T-cell (primary cell): ENCODE measurements at places on chromosomes 2 and 18.

DNA sequence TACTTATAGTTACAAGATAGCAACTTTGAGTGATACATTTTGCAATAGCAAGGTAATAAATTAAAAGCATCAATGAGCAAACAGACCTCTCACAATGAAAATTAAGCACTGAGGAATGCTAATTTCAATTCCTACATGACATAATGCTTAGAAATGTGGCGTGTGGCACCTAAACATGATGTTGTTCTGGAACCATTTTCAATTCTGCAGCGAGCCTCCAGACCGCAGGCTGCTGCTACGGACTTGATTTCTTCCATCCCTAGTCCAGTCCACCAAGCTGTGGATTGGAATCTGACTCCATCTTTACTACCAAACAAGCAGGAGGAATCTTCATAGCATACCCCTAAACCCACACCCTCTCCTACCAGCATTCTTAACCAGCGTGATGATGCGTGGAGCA is 58.7 kb upstream of the ZNF397 start:
- no peak for DNase-seq

- no peak for DNase-seq
These were observed 76.0 kb downstream of the EPAS1 start for GRCh38 chr2:46373238-46373637.

- no peak for DNase-seq
These were observed 113.3 kb upstream of the ACVR1C start for GRCh38 chr2:157741819-157742484.

DNA sequence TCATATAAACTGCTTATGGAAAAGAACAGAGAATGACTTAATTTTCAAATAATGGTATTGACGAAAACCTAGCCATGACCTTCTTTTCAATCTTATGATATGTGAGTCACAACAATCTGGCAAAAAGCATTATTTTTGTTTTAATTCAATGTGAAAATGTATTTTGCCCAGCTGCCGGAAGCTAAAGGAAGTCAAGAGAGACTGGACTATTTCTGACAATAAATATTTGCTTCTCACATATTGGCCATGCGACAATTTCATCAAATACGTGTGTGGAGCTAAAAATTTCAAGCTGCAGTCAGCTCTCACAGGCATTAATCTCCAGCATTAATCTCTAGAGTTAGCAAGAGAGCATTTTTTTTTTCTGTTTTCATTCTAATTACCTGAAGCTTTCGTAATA is 881.0 kb downstream of the CPS1 start:
- no peak for DNase-seq

GRCh38 chr2:7378591-7378990 is 461.4 kb downstream of the RNF144A start:
- DNase-seq, result no peak

- DNase-seq, result no peak
These were observed 21.2 kb downstream of the TUBB6 start for GRCh38 chr18:12329125-12329698.

- DNase-seq, result no peak
These were observed 27.6 kb downstream of the ADNP2 start for GRCh38 chr18:80136679-80137078.

GRCh38 chr18:31575515-31576257 is 16.0 kb upstream of the TTR start:
- no peak for DNase-seq

DNA sequence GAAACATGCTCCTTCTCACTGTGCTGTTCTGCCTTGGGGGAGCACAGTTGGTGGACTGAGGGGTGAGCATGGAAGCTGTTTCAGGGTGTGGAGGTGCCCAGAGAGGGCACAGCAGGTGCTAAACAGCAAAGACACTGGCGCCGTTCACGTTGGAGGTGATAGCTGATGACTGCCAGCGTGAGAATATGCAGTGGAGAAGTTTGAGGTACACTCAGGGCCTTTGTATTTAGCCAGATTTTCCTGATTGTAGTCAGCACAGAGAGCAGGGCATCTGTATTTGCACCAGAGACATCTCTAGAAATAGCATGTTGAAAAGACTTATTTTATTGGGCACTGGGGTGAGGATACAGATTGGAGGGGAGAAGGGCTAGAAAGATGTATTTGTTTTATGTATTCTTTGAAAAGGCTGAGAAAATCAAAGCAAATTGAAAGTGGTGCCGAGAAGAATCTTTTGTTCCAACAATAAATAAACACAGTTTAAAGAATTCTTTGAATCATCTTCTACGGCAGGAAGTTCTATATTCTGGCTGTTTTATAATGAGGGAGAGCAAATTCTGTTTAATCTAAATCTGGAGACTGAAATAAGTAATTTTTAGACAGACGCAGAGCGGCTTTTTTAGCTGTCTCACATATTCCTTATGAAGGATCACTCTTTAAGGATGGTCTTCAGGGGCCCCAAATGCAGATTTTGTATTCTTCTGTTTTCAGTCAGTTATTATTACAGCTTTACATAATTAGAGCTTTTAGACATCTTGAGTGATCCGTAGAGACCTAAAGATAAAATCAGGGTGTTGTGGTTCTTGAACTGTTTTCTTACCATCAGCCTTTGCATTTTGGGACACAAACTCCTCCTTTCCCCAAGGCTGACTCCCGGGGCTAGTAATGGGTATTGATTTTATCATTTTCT is 7.1 kb downstream of the ZNF532 start:
- no peak for DNase-seq

DNA sequence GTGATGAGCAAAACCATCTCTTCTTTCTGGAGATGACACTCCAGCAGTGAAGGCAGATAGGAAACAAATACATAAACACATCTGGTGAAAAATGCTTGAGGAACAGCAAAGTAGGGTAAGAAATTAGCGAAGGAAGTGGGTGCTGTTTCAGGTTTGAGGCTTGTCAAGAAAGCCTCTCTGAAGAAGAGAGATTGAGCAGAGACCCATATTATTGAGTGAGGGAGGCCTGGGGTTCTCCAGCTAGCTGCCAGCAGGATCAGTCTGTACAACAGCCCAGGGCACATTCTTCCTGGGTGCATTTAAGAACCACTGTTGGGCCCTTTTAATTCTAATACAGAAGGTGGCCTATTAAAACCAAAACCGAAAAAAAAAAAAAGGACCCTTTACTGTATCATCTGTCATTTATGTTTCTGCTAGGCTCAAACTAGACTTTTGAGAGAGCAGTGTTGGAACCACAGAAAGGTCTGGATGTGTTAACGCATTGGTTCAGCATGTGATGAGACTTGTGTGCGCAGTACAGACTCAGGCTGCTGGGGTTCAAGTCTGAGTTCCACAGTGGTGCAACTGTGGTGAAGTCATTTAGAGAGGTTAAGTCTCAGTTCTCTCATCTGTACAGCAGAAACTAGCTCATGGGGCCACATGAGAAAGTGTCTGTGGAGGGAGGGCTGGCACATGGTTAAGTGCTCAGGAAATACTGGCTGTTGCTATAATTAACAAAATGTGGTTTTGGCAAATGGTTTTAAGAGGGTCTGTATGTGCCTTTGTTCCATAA is 28.9 kb downstream of the MGAT5 start:
- DNase-seq, result no peak

DNA sequence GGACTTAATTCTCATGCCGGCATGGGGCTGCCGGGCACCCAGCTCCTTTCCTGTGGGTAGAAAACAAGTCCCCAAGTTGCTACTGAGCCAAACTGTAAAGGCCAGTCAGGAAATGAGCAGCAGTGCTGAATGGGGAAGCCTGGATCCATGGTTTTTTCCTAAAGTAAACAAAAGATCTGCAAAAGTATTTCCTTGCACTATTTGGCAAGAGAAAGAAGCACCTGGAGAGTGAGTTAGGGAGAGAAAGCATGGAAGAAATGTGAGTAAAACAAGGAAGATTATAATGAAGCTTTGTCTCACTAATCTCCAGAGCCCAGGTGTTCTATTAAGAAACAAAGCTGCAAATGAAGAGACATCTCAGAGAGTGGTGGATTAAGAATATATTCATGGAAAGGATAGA is 117.6 kb downstream of the METTL8 start:
- DNase-seq, result no peak

DNA sequence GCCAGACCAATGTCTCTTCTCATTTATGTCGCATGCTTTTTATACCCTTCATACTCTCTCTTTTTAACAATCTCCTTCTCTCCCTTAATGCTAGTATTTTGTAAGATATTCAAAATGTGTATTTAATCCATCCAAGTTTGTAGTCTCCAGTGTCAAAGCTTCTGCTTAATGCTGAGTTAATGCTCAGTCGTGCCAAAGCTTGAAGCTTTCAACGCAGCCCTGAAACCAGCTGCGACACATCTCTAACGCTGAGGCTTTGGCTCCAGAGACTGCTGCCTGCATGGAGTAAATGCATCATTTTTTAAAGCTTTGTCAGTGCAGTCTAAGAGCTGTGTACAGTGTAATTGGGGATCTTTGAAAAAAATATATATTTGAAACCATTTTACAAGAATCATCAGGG is 2108.8 kb upstream of the PIK3C3 start:
- no peak for DNase-seq

DNA sequence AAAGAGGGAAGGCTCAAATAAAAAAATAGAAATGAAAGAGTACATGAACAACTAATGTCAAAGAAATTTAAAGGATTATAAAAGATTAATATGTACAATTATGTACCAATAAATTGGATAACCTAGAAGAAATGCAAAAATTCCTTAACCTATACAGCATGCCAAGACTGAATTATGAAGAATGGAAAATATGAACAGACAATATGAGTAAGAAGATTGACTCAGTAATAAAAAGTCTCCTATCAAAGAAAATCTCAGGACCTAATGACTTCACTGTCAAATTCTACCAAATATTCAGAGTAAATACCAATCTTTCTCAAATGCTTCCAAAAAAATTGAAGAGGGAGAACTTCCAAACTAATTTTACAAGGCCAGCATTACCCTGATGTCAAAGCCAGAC is 120.2 kb upstream of the SPOPL start:
- no peak for DNase-seq

- no peak for DNase-seq
These were observed 59.4 kb upstream of the BZW1 start for GRCh38 chr2:200752332-200752731.

DNA sequence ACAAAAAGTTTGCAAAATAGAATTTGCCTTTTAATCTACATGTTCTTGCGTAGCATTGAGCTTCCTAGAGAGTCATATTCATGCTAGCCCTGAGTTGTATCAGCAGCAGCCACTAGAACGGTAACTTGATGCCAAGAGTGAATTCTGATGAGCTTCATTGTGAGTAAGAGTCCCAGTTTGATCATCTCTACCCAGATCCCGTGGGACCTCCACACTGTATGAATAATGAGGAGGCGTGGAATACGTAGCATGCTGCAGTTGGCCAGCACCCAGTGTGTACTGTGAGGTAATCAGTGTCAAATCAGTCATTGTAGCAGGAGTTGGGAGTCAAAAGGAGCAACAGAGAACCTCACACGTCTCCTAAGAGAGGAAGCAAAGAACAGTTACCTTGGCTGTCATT is 197.9 kb downstream of the NEDD4L start:
- DNase-seq, result no peak

DNA sequence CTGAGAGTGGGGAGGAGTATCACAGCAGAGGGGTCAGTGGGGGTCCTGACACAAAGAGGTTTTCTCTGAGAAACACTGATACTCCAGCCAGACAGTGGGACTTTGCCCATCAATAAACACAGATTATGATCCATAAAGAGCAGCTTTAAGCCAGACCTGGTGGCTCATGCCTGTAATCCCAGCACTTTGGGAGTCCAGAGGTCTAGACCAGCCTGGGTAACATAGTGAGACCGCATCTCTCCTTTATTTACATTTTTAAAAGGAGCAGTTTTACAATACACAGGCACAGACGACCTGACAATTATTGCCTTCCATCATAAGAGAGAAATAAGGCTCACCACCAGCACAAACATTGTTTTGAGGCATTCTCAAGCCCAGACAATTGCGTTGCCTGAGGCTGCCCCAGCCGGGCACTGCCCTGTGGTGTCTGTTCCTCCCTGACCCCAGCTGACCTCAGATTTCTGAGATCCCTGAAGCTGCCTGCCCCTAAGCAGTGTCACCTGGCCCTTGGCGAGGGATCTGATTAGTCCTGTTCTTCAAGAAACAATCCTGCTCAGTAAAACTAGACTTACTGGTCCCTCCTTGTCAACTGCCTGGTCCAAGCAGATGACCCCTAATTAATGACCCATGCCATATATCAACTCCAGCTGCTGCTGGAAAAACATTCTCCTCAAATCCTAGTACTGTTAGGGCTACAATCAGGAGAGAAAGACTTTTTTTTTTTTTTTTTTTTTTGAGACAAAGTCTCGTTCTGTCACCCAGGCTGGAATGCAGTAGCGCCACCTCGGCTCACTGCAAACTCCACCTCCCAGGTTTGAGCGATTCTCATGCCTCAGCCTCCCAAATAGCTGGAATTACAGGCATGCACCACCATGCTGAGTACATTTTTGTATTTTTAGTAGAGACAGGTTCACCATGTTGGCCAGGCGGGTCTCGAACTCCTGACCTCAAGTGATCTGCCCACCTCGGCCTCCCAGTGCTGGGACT is 59.4 kb upstream of the SOS1 start:
- DNase-seq, result no peak

DNA sequence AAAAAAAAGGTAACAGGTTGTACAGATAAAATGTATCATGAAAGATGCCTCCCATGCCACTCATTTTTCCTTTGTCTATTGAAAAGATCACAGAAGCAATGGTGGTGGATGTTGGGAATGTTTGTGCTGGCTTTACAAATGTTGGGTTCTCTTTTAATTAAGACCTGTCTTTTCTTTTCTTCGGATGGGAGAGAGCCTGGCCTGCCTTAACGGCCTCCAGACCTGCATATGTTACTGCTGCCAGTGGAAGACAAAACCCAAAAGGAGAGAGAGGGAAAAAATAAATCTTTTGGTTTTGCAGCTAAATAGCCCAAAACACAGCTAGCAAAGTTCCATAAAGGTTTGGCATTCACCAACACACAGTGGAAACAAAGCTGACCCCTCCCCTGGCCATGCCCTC is 50.5 kb upstream of the FZD7 start:
- no peak for DNase-seq

- DNase-seq, result no peak
These were observed 104.5 kb downstream of the UGGT1 start for GRCh38 chr2:128195435-128195984.

DNA sequence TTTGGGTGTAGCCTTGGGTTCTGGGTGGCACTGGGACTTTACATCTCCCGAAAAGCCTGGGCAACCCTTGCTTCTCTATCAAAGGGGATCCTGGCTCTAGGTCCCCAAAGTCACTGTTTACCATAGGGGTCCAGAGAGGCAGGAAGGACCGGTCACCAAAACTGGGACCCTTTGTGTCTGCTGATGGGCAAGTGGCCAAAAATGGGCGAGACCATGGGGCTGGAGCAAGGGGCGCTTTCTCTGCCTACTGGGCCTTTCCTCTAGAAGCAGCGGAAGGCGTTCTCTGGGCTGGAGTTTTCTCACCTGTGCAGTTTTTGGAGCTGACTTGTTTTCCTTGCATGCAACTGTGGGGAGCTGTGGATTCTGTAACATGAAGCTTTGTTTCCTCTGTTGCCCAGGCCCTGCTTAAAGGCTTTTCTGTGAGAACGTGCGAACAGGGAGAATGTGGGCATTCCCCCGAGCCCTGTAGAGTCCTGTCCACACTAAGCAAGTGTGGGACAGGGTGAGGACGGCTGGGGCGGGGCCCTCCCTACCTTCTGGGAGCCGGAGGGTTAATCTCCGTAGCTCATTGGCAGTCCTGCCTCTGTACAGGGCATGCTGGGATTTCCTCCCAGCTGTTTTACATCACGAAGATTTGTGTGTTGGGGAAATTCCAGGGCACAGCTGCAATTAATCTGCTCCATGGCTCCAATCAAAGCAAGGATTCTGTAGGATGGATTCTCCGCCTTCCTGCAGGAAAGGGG is 50.2 kb downstream of the TGOLN2 start:
- DNase-seq, result no peak
